Hepatocyte (in vitro differentiated cells): ENCODE measurements at places on chromosomes 5 and 9. TPM values are rescaled to one million over a fixed set of nuclear protein-coding genes. Genes with fewer than 3 reads are reported as not detected.

The IFNA13 gene
- polyA plus RNA-seq = not detected in 2 replicates

The ANKRD20A1 gene
- polyA plus RNA-seq = 0.27 and 1.9 TPM in 2 replicates

The FGFR4 gene
- 75.6 and 94.3 TPM in 2 replicates for polyA plus RNA-seq

The MCC gene
- 8.3 and 13.2 TPM in 2 replicates for polyA plus RNA-seq

The ZNF462 gene
- 7.8 and 8.6 TPM in 2 replicates for polyA plus RNA-seq

The DTWD2 gene
- polyA plus RNA-seq = 2.5 and 2.7 TPM in 2 replicates

The PFN3 gene
- polyA plus RNA-seq = not detected in 2 replicates

The MCIDAS gene
- polyA plus RNA-seq = 0.08 TPM in 1 of 2 replicates, not detected in the other

The ARL14EPL gene
- polyA plus RNA-seq = not detected in 2 replicates

The SLC36A2 gene
- not detected in 2 replicates for polyA plus RNA-seq

The SPACA9 gene
- 3.3 and 5.6 TPM in 2 replicates for polyA plus RNA-seq

The KIF4B gene
- polyA plus RNA-seq = 0.05 TPM in 1 of 2 replicates, not detected in the other

The ARHGEF37 gene
- polyA plus RNA-seq = 2.9 and 3.1 TPM in 2 replicates

The SURF2 gene
- 22.9 and 25.5 TPM in 2 replicates for polyA plus RNA-seq

The SLC6A19 gene
- 4.8 and 5.8 TPM in 2 replicates for polyA plus RNA-seq

The DOCK8 gene
- polyA plus RNA-seq = 3.0 and 6.5 TPM in 2 replicates

The TEK gene
- 2.0 TPM in 2 replicates for polyA plus RNA-seq

The CAMK4 gene
- 0.64 and 1.0 TPM in 2 replicates for polyA plus RNA-seq
